BJ (cell line): ENCODE measurements at places on chromosomes 6 and 20.

DNA sequence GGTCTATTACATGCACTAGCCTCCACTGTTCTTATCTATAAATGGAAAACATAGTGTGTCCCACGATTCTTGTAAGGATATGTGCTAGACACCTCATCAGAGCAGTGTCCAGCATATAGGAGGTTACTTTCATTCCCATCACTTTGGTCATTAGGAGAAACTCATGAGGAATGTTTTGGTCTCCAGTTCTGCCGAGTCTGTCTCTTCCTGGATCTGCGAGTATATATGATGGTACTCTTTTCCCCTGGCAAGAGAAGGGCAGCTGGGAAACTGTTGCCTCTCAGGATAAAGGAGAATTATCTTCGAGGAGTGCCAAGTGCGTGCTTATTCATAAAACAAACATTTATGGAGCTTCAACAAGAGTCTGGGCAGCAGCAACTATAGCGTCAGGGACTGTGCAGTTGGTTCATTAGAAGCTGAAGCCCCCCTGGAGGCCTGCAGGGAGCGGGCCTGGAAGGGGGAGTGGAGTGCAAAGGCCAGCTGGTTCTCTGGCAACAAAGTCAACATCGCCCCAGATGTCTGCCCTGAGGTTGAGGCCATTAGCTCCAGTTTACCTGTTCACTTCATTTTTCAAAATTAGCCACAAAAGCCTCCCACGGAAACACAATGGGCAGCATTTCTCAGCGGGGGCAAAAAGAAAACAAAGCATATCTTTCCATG, 811.9 kb downstream of the MAFB start:
- no peak for DNase-seq

DNA sequence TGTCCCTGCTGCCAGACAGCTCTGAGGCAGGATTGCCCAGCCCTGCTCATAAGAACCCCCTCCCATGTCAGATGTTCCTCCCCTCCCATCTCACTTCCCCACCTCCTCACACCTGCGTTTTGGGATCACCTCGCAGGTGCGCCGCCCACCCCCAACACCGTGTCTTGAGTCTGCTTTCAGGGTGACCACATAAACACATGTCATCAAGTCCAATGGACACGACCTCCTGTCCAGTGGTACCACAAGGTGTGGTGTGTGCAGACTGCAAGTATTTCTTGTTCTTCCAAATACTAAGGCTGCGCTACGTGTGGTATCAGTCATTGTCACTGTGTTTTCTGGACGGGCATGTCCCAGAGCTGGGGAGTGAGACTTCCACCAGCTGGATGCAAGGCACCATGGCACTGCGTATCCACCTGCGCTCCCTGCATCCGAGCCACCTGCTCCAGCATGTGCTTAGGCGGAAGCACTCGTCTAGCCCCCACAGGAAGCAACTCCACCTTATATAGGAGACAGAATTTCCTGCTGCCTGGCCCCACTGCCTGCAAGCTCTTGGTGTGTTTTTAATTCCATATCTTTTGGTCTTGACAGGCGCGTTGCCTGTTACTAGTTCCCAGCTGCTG, 119.7 kb upstream of the NXT1 start:
- DNase-seq: no peak

GRCh38 chr6:40413239-40413638, 173.9 kb downstream of the LRFN2 start:
- DNase-seq: no peak

DNA sequence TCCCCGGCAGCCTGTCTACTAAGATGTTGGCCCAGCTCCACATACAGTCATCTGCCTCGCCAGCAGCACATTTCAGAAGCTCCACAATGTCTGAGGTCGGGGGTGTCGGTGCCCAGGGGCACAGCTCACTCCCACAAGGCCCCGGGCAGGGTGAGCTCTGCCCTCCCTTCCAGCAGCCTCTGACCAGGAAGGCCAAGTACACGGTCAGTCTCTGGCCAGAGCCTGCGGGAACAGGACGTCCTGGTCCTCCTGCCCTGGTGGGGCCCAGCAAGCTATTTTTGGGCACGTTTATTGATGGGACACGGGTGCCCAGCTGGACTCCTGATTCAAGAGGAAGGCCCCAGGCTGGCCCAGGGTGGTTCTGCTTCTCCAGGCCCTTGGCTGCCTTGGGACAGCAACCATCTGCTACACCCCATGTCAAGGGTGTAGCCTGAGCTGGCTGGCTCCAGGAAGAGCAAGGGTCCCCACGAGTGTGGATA, 114.9 kb upstream of the PTPN1 start:
- DNase-seq: no peak

DNA sequence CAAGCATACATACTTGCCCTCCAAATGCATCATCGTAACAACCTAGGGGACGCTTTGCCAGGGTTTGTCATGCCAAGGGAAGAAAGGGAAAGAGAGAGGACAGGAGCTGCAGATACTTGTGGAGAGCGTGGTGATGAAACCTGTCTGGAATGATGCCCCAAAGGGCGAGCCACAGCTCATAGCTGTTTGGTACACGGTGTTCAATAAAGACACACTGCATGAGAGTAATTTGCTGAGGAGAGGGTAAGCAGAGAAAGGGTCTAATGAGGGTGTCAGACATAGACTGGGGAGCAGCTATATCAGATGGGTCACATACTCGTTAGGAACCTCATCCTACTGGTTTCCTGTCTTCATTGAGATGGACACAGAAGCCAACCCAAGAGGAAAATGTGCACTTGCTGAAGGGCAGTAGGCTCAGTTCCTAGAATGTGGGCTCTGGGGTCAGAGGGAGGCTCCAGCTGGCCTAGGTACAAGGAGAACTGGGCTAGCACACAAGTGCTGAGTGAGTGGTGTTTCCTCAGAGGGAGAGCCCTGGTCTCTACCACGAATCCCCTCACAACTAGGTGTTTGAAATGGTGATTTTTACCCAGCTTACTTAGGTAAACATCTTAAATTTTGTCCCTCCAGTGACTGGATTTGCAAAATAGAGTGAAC, 5.2 kb upstream of the FOXO3 start:
- no peak for DNase-seq

- DNase-seq: no peak
Observed at GRCh38 chr20:44990425-44990824, 24.1 kb downstream of the STK4 start.

DNA sequence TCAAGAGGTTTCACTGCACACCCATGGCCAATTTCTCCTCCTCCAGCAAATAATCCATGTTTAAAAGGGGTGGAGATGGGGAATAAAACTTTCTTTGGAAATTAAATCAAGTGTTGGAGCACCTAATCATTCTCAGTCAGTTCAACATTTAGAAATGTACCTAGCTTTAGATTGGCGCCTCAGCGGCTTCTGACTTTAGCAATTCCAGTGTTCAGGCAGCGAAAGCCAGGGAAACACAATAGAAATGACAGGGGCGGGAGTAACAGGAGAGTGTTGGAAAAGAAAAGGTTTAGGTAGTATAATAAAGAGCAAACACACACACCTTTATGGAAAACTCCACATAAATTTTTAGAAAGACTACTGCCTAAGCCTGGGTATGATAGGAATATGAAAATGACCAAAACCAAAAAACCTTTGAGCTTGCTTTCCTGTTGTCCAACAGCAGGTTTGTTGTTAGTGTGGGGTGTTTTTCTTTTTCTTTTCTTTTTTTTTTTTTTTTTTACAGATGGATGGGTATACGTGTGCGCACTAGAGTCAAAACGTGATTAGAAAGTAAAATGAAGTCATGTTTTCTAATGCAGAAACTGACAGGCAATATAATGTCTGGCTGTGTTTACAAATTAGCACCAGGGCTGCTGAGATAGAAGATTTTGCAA, 7.7 kb downstream of the TFAP2A start:
- DNase-seq: no peak

DNA sequence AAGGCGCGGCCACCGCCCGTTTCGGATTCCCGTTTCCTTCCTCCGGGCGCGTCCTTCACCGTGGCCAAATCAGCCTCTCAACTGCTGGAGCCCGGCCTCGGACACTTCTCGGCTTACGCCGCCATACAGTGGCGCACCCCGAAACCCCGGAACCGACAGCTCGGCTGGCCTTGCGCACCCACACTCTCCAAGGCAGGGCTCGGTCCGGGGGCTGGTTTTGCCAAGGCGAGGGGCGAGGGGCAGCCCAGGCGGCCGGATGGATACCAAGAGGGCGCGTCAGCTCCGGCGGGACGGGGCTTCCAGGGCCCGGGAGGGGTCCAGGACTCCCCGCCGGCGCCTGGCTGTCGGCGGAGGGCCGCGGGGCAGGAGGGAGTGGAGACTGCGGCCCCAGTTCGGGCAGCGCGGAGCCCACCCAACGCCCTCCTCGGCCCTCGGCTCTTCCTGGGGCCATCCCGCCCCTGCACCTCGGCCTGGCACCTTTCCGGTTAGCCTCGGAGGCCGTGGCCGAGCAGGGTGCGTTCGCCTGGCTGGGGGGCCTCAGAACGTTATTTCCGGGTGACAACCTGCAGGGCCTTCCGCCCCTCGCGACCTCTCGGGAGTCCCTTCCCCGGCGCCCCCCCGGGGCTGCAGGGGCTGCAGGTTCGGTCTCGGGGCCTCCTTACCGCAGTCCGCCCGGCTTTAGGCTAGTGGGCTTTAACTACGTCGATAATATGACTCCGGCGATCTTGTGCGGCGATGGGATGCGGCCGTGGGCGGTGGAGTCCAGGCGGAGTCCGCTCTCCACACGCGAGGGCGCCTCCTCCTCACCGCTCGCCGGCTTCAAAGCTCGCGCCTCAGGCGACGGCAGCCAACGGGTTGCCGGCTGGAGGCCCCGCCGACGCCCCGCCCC, 697 bp upstream of the CEP43 start:
- DNase-seq: no peak

DNA sequence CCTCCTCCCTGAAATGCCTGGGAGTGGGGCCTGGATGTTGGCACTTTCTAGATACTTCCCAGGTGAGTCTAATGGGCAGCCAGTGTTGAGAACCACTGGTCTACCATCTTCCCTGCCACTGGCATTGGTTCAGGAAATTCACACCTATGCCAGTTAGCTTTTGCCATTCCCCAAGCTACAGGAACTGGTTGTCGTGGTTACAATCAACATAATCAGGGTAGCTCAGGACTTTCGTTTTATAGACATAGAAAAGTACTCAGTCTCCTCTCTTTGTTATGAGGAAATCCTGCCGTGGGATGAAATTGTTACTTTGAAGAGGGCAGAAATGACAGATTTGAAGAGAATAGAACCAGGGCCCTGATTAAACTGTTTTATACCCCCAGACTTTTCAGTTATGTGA, 127.9 kb upstream of the FOXO3 start:
- no peak for DNase-seq

DNA sequence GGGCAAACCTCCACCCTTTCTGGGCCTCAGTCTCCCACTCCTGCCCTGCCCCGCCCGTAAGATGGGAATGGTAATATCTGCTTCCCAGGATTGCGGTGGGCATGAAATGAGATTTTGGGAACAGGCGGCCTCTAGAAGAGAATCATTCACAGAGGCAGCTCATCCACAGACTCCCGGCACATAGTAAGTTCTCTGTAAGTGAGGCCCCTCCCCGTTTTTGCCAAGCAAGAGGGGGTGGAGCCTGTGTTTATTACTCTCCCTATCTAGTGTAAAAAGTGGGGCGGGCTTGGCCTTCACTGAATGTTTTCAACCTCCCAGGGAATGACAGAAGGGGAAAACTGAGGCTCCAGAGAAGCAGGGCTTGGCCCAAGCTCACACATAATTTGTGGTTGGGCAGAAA, 20.0 kb downstream of the SUN5 start:
- DNase-seq: no peak

- no peak for DNase-seq
Observed at GRCh38 chr6:21352131-21352530, 241.4 kb upstream of the SOX4 start.

GRCh38 chr6:44275271-44275748, 5.1 kb downstream of the TMEM151B start:
- no peak for DNase-seq

- no peak for DNase-seq
Observed at GRCh38 chr6:43948527-43949485, 178.4 kb downstream of the MRPL14 start.

DNA sequence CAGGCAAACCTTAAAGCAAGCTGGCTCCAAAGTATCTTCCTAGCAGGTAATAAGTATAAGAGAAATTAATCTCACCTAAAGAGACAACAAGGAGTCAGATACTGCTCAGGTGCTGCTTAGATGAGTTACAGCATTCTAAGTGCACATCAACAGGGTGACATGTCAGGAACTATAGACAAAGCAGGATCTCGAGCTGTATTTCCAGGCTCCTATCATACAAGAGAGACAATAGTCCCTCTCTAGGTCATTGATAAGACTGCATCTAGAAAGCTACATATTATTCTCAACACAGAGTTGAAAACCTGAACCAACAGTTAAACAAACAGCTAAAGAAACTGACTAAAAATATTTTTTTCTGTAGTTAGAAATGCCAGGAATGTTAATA, 3.9 kb downstream of the PTPRK start:
- no peak for DNase-seq

GRCh38 chr6:27157459-27158315, 89.8 kb upstream of the PRSS16 start:
- DNase-seq: no peak

DNA sequence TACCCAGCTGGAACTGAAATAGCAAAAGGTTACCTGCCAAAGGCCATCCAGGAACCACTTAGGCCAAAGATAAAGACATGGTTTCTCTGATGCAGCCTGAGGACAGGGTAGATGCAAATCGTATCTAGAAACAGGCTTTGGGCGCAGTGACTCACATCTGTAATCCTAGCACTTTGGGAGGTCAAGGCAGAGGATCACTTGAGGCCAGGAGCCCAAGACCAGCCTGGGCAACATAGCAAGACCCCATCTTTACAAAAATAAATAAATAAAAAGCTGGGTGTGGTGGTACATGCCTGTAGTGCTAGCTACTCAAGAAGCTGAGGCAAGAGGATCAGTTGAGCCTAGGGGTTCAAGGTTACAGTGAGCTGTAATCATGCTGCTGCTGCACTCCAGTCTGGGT, 52.9 kb upstream of the RNF144B start:
- no peak for DNase-seq

GRCh38 chr20:57266291-57267157, at the start of gene BMP7:
Gene BMP7 (minus strand): TSS chr20:57266641. CDS start chr20:57266122, 519 bp downstream.
- DNase-seq: no peak

GRCh38 chr20:32527052-32527446, 58.1 kb downstream of the NOL4L start:
- no peak for DNase-seq

DNA sequence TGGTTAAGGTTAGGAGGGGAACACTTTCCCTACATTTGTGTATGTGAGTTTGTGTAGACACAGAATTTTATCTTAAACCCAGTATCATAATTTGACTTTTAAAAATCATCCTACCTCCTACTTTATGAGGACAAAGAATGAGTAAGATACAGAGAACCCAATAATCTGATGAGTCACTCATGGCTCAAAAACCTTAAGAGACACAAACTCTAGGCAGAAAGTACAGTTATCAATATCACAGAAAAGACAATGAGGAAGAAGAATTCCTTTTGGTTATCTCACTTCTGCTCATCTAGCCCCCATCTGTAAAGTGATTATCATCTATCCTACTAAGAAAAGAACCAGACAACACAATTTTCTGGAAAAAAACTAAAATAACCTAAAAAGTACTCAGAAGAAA, 87.7 kb downstream of the EPB41L2 start:
- no peak for DNase-seq

GRCh38 chr6:131972741-131973140, 21.6 kb upstream of the CCN2 start:
- no peak for DNase-seq

- DNase-seq: no peak
Observed at GRCh38 chr6:158413814-158414565, 101.7 kb downstream of the TULP4 start.

GRCh38 chr20:55668631-55669030, 336.7 kb downstream of the CBLN4 start:
- DNase-seq: no peak
